ENCODE measurements at places on chromosomes 6 and 20. TPM values are rescaled to one million over a fixed set of nuclear protein-coding genes. Genes with fewer than 3 reads are reported as not detected.

GRCh38 chr6:124197148-124197547, 393.5 kb downstream of the NKAIN2 start:
- DNase-seq: no peak

GRCh38 chr6:2715737-2716136, 35.0 kb downstream of the MYLK4 start:
- no peak for DNase-seq

DNA sequence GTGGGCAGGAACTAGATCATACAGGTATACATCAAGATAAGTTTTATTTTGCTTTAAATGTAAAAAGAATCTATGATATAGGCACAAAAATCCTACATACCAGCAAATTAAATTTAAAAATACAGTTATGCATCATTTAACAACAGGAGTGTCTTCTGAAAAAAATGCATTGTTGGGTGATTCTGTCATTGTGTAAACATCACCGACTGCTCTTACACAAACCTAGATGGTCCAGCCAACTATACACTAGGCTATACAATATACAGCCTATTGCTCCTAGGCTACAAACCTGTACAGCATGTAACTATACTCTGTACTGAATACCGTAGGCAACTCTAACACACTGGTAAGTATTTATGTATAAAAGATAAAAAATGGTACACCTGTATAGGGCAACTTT, 139.4 kb downstream of the RNGTT start:
- DNase-seq: no peak

GRCh38 chr6:21084656-21085055, 508.9 kb upstream of the SOX4 start:
- DNase-seq: no peak

DNA sequence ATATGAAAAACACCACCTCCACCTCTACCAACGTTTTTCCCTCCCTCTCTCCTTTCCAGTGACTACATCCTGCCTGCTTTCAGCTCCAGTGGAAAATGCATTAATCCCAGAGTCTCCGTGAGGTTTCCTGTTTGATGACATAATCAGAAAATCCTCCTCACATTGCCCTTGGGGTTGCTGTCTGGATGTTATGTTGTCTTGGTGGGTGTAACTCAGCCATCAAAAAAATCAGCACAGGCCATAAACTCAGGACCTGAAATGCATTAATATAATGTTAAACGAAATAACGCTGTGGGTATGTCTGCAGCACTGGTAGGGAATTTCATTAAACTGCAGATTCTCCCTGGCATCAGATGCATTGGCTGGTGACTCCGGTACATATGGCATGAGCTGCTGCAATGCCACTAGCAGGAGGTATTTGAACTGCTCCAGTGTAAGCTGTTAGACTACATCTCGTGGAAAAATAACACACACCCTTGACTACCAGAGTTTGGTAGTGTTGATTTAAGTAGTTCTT, 297.8 kb downstream of the PRL start:
- no peak for DNase-seq

DNA sequence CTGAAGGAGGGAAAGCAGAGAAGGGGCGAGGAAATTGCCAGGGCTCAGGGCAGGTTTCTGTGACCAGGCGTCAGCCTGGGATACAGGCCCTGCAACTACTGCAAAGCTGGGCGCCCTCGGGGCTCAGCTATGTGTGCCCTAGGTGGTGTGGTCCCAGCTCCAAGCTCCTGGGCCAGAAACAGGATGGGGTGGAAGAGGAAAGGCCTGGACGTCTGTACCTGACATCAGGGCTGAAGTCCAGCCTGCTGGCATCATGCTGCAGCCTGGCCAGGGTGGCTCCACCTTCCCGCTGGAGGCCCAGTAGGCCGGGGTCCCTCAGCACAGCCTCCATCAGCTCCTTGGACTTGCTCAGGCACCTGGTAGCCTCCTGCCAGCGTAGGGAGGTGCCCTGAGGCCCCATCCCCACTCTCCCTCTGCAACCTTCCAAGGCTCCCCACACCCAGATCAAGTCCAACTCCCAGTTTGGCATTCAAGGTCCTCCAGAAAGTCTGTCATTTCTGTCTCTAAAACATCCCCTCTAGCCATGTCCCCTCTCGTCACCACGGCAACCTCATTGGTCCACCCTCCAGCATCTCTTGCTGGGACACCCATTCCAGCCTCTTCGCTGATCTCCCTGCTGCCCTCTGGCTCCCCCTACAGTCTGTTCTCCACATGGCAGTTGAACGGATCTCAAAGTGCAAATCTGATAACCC, 38.2 kb downstream of the KIAA1755 start:
- peak; percentile 35 for DNase-seq

GRCh38 chr6:153435787-153436186, 304.7 kb upstream of the RGS17 start:
- no peak for DNase-seq

DNA sequence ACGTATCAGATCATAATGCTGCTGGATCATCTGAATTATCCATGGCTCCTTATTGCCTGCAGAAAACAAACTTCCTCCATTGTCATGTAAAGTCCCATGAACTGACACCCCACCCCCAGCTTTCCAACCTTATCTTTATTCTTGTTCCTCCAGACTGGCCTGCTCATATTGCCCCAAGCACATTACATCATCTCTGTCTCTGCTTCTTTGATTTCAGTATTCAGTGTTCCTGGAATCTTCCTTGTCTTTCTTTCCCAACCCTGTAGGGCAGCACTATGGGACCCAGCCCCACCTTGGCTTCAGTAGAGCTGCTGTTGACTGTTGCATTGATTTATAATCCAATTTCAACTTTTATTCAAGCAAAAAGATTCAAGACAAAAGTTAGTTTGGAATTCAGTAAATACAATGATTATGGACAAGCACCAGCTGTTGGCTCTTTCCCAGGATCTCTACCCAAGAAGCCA, 187.5 kb upstream of the ECI2 start:
- no peak for DNase-seq

DNA sequence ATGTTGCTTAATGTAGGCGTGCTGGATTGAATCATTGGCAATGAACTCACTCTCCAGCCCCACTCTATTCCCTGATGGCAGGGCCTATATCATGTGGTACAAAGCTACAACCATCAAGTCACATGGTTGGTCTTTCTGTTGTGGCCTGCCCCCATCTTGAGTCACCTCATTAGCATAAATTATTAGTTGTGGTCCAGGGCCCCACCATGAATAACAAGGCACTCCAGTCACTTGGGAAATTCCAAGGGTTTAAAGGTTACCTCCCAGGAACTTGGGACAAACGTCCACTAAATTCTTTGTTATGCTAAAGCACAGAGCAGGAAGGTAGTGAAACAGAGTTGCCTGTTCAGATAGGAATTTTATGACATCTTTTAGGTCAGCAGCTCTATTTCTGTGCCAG, 193.7 kb downstream of the SLC35F1 start:
- DNase-seq: no peak

DNA sequence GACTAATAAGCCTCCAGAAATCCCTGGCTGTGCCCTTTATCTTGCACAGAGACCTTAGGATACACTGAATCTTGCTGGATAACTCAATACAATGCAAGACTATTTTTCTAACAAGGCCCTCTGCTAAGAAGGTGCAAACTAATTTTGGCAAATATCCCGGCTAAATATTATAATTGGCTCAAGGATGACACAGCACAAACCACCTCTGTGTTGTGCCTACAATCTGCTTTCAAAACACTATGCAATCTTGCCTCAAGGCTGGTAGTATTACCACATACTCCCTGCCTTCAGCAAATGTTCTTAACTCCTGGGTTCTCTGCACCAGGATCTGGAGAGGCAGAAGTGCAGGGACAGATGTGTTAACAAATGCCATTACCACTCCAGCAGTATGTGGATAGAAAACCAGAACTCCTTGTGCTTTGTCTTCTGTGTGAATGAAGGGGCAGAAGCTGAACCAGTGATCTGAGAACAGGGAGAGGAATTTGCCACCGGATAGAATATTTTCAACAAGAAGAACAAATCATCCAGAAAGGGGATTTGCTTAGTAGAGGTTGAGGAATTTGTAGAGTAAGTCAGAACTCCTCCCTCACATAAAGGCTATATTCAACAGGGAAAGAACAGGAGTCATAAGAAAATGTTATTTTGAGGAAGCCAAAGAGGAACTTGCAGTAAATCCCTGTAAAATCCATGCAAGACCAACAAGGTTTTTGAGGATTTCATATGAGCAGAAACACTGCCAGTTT, 74.1 kb upstream of the SLC4A11 start:
- DNase-seq: no peak

DNA sequence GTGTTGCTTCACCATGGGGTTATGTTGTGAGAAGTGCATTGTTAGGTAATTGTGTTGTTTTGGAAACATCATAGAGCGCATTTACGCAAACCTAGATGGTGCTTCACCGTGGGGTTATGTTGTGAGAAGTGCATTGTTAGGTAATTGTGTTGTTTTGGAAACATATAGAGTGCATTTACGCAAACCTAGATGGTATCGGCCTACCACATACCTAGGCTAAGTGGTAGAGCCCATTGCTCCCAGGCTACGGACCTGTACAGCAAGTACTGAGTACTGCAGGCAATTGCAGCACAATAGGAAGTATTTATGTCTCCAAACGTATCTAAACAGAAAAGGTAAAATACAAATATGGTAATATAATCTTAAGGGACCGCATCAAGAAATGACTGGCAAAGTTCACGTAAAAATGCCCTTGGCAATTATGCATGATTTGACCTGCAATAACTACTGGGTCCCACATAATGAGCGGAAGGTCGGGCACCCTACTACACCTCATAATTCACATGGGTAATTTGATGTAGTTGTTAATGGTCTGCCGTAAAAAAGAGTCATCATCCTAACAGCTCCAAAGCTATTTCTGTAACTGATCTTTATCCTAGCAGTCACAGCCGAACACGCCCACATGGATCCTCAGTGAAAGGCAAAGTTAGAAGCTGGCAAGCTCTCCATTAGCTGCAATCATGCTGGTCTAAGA, 76.0 kb downstream of the RSPH3 start:
- no peak for DNase-seq

GRCh38 chr6:15305496-15305895, 59.6 kb downstream of the JARID2 start:
- no peak for DNase-seq

DNA sequence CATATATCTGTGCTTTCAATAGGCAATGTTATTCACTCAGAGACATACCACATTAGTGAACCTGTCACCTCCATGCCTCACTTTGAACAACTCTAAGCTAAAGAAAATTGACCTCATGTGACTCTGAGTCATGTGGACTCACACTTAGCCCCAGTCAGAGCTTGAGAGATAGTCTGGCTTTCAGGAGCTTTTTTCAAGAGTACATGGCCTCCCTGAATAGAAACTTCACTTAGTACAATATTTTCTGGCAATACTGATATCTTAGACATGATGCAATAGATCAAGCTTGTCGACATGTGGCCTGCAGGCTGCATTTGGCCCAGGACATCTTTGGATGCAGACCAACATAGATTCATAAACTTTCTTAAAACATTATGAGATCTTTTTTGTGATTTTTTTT, 8.5 kb downstream of the SPTLC3 start:
- no peak for DNase-seq

- DNase-seq: no peak
Observed at GRCh38 chr6:148244217-148244935, 98.3 kb upstream of the SASH1 start.

- no peak for DNase-seq
Observed at GRCh38 chr6:11679099-11679498, 99.5 kb downstream of the ADTRP start.

- no peak for DNase-seq
Observed at GRCh38 chr6:9623228-9623832, 791.5 kb downstream of the TFAP2A start.

GRCh38 chr20:23584434-23585199, 16.3 kb upstream of the CST9L start:
- no peak for DNase-seq

DNA sequence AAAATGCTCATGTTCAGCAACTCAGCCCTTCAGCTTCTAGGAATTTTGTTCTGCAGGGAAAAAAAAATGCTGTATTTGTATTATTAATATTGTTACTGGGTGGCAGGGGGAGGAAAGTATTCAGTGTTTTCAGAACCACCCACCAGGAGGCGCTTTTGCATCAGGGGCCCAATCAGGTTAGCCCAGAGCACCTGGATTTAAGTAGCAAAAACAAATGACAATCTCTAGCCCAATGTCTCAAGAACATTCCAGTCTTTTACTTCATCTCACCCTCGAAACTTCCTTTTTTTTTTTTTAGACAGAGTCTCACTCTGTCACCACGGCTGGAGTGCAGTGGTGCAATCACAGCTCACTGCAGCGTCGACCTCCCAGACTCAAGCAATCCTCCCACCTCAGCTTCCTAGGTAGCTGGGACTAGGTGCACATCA, 635 bp upstream of the C20orf203 start:
- peak; percentile 74 for DNase-seq

GRCh38 chr6:149089510-149089909, 228.0 kb upstream of the TAB2 start:
- no peak for DNase-seq

GRCh38 chr20:1888796-1889463, 6.3 kb upstream of the SIRPA start:
- no peak for DNase-seq

DNA sequence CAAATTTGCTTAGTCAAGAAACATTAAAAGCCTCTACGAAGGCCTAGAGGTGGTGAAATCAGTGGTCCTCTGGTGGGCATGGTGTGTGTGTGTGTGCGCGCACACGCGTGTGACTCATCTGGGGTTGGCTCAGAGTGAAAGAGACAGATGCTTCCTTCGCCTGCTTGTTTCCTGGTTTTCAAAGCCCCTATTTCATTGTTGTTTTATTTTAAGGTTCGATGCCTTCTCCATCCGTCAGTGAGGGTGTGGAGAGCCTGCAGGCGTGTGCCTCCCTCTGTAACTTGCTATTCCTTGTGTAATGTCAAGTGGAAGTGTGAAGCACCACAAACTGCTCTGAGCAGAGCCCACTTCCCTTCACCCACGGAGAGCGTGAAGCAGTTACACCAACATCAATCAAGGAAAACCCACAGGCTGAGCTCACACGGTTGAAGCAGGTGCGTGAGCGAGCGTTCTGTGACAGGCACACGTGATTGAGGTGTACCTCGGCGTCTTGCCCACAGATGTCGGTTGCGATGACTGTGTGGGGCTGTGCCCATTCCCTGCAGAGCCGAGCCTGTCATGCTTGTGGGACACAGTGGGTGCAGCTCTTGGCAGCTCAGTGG, 233.9 kb downstream of the PRL start:
- peak; percentile 35 for DNase-seq

DNA sequence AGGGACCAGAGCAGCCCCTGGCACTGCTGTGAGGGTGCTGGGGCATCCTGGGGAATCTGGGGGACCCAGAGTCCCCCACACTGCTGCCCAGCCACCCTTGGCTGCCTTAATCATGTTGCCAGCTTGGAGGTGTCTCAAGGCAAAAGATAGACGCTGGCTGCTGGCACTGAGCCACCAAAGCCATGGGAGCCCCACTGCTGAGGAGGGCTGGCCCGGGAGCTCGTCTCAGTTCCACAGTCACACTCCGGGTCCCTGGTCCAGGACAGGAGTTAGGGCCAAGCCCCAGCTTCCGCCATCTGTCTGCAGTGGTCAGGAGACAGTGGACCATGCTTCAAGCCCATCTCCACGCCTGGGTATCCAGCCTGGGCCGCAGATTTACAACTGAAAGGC, 41.0 kb upstream of the HMGA1 start:
- no peak for DNase-seq

The HAO1 gene
- not detected for total RNA-seq

The PDE7B gene
- total RNA-seq: 0.05 TPM

The DDO gene
- not detected for total RNA-seq

The BCAS1 gene
- total RNA-seq: not detected

The DEFB113 gene
- not detected for total RNA-seq

The WFDC2 gene
- 0.76 TPM for total RNA-seq

The MOXD1 gene
- total RNA-seq: not detected

The SLC4A11 gene
- 3.1 TPM for total RNA-seq

The RAET1L gene
- not detected for total RNA-seq

The NPEPL1 gene
- total RNA-seq: 11.5 TPM

The JPH2 gene
- not detected for total RNA-seq

The DUSP22 gene
- total RNA-seq: 32.5 TPM
